A549 treated with GW870086 at 1 μM for 4 hours (cell line): ENCODE measurements at places on chromosomes 2 and 18. TPM values are rescaled to one million over a fixed set of nuclear protein-coding genes. Genes with fewer than 3 reads are reported as not detected.

The FOXI3 gene
- 0.06 TPM in 1 of 5 replicates, not detected in the others for total RNA-seq

The SLC23A3 gene
- total RNA-seq = 0.39 to 1.6 TPM (median 0.51 TPM) in 5 replicates

The LIMS3 gene
- not detected in 5 replicates for total RNA-seq

The RNMT gene
- total RNA-seq = 17.1 to 19.7 TPM (median 17.7 TPM) in 5 replicates

The NEU4 gene
- total RNA-seq = 0.08 to 0.48 TPM (median 0.19 TPM) in 5 replicates
